ENCODE measurements at places on chromosomes 12 and 14.

DNA sequence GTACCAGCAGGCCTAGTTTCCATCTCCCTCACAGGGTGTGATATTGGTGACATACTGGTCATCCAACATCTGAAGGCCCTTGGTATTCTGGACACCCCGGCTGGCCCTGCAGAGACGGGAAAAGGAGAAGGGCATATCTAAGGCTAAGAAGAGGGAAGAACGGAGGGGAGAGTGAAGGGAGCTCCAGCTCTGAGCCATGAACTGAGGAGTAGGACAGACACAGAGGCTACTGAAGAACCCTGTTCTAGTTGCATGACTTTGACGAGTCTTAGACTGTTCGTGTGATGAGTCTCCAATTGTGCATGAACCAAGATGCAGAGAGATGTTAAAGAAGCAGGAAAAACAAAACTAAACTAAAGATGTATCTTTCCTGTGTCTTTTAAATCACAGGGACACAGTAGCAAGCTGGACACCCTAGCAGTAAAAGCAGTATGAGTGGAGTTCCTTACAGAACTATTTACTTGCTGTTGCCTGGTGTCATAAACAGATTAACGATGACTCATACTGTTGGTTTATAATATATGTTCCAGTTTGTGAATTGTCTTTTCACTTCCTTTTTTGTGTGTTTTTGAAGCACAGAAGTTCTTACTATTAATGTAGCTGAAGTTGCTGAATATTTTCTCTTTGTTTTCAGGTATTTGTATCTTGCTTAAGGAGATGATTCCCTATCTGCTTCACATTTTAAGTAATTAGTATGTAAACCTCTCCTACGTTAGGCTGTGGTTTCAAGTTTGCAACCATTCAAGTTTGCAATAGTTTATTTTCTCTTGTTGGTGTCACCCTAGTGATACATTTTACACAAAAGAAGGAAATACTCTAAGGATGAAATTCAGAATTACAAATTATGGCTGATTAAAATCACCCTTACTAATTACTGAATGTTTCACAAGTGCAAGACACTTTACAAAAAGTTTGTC is 15.7 kb downstream of the FAR2 start:
- DNase-seq: no peak

- no peak for DNase-seq
Observed at GRCh38 chr14:50676814-50677516, 8.9 kb upstream of the SAV1 start.

- DNase-seq: no peak
Observed at GRCh38 chr14:72186523-72186922, 254.3 kb downstream of the RGS6 start.

DNA sequence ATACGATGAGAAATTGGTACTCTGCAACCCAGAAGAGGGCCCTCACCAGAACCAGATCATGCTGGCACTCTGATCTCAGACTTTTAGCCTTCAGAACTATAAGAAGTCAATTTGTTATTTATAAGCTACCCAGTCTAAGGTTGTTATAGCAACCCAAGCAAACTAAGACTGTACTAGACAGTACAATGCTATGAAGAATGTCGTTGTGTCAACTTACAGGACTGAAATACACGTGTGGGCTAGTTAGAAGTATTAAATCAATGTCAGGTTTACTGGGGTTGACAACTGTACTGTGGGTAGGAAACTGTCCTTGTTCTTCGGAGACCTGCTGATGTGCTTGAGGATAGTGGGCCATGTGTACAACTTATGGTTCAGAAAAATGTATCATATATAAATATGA is 19.7 kb downstream of the DUSP16 start:
- DNase-seq: no peak

DNA sequence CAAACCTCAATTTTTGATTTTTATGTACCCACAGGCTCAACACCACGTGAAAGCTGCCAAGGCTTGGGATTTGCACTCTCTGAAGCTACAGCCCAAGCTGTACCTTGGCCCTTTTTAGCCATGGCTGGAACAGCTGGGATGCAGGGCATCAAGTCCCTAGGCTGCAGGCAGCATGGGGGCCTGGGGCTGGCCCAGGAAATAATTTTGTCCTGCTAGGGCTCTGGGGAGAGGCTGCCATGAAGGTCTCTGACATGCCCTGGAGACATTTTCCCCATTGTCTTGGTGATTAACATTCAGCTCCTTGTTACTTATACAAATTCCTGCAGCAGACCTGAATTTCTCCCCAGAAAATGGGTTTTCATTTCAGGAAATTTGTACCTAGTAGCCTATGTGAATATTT is 103.7 kb downstream of the SCAF11 start:
- no peak for DNase-seq

- no peak for DNase-seq
Observed at GRCh38 chr12:128056136-128056801, 210.7 kb upstream of the TMEM132C start.

- no peak for DNase-seq
Observed at GRCh38 chr12:52151153-52151836, 40.5 kb downstream of the KRT80 start.

GRCh38 chr14:99784508-99784907 is 8.7 kb upstream of the EML1 start:
- DNase-seq: no peak

DNA sequence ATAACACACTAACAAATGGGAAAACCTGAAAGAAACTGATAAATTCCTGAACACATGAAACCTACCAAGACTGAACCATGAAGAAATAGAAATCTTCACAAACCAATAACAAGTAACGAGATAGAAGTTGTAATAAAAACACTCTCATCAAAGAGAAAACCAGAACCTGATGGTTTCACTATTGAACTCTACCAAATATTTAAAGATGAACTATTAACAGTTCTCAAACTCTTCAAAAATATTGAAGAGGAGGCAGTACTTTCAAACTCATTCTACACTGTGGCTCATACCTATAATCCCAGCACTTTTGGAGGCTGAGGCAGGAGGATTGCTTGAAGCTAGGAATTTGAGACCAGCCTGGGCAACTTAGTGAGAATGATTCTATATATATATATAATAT is 48.4 kb upstream of the TMTC2 start:
- no peak for DNase-seq

- DNase-seq: peak; percentile 18
Observed at GRCh38 chr12:128178565-128178964, 88.4 kb upstream of the TMEM132C start.

- no peak for DNase-seq
Observed at GRCh38 chr12:103331643-103332042, 164.1 kb downstream of the C12orf42 start.

DNA sequence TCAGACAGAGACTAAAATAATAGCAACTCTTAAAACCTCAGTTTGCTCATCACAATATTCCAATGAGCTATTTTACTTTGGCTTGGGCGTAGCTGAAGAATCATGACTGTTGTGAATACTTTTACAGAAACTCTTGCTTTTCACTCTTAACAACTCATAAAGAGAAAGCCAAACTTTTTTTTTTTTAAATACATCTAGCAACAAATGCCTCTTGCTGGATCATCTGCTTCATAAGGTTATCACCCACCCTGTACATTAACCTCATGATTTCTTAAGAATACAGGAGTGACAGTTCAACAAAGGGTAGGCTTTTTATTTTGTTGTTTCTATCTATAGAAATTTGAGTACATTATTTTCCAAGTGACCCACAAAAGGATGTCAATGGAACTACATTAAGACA is 307.4 kb upstream of the DDHD1 start:
- DNase-seq: no peak

Data from RCC 7860 (cell line).